SIG-M5 (cell line): ENCODE measurements at places on chromosomes 13 and 19.

GRCh38 chr13:76516586-76516985 is 369.6 kb downstream of the KCTD12 start:
- DNase-seq = no peak

DNA sequence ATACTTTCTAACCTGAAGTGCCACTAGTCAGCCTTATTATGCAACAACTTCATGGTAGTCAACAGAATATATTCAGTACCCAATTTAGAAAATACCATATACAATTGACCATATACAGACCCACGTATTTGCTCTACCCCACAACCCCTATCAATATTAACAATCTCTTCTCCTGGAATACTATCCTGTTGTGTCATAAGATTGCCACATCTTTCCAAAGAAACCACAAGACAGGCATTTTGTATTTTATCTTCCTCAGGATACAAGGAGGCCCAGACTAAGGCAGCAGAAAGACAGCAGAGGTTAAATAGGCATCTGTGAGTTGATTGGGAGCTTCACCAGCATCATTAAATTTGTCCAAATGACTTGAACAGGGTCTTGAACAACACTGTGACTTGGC is 4.5 kb downstream of the SPART start:
- no peak for DNase-seq

DNA sequence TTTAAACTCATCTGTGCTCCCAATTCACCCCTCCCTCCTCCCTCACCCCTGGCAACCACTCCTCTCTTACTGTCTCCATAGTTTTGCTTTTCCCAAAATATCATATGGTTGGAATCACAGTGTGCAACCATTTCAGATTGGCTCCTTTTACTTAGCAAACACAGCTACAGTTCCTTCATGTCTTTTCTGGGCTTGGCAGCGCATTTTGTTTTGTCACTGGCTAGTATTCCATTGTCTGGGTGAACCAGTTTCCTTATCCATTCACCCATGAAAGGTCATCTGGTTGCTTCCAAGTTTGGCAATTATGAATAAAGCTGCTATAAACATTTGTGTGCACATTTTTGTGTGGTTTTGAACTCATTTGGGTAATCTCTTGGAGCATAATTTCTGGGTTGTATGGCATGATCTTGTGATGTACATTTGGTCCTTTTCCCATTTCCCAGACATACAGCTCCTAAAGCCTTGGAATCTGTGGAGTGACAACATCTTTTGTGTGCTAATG is 23.9 kb upstream of the GAS6 start:
- no peak for DNase-seq

- no peak for DNase-seq
Observed at GRCh38 chr13:98738213-98738612, 14.3 kb downstream of the SLC15A1 start.

DNA sequence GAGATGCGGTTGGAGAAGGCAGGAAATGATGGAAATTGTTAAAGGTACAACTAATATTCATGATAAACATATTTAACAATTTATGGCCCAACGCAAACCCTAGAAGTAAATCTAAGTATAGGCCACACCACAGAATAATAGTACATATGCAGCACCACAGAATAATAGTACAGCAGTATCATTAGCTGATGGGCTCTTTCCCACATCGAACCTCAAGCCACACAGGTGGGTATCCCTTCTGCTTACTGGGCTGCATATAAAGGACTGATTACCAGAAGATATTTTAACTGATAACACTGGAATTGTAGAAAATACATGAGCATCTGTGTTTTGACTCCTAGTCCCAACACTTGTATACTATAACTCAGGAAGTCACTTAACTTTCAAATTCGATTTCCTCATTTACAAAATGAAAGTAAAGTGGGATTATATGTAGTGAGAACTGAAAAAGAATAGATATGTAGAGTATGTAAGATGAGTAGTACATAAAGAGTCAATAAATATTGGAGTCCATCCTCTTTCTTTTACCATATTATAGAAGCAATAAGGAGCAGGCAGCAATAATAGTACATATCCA is 91.5 kb downstream of the TSC22D1 start:
- no peak for DNase-seq

GRCh38 chr13:77345150-77345780 is 18.4 kb upstream of the MYCBP2 start:
- peak; percentile 29 for DNase-seq

- no peak for DNase-seq
Observed at GRCh38 chr13:98480915-98481877, 95.7 kb downstream of the STK24 start.

DNA sequence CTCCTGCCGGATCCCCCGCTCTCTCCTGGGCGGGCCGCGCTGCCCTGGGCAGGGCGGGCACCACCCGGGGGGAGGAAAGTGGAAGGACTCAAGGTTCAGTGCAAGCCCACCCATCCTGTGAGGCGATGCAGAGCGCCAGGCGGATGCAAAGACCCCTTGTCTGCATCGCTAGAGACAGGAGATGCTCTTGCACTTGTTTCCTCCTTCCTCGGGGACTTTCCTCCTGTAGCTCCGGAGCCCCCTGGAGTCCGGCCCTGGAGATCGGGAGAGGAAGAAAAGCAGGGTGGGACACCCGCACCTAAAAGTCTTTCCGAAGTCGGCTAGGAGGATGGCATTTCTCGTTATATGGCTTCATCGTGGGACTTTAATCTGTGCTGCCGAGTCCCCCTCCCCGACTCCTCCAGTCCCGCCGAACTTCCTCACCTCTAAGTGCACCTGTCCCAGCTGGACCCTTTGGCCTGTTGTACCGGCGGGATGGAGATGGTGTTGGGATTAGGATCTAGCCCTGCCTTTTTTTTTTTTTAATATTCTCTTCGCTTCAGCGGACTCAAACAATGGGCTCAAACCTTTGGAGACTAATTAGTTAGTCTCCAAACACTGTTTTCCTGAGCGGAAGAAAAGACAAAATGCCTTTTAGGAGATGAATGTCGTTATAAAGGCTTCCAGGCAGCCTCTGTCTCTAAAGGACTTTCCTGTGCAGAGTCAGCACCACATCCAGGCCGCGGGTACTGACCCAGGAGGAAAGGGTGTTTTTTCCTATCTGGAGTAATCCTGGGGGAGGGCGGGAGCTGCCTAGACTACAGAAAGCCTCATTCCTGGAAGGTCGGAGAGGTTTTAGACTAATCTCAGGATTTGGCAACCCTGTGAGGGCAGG is 725 bp downstream of the FAM124A start:
- DNase-seq = no peak
